ENCODE measurements at places on chromosomes 5 and 9. TPM values are rescaled to one million over a fixed set of nuclear protein-coding genes. Genes with fewer than 3 reads are reported as not detected.

Gene CCDC171
- total RNA-seq, result 1.7 TPM

Gene PPIC
- 44.5 TPM for total RNA-seq

Gene CDX1
- not detected for total RNA-seq

Gene ANAPC2
- 48.3 TPM for total RNA-seq

Gene IL31RA
- total RNA-seq, result under 0.01 TPM

Gene GLDC
- not detected for total RNA-seq

Gene HAPLN1
- total RNA-seq, result not detected

Data from placental epithelial cell (primary cell).